ENCODE measurements at places on chromosomes 5 and 9. TPM values are rescaled to one million over a fixed set of nuclear protein-coding genes. Genes with fewer than 3 reads are reported as not detected.

DNA sequence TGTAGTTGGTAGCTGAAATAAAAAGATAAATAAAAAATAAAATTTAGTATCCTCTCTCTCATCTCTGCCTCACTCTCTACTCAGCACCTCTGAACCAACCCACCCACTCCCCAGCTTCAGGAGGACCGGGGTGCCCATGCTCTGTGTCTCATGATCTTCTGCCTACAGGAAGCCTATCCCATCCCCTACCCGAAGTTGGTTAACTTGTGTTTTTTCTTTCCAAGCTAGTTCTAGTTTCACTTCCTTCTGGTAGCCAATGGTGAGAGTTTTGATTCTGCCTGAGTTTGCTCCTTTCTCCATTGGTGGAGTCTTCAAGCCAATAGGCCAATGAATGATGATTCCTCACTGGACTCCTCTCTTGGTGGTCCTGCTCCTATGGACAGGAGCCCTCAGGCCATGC, 32.1 kb downstream of the SNX24 start:
- no peak overlapping the region for H3K27ac ChIP-seq
- no peak overlapping the region for H3K4me3 ChIP-seq
- H3K36me3 ChIP-seq, result no peaks in the 10 kb centered on the region
- H3K4me1 ChIP-seq, result no peaks in the 10 kb centered on the region

- H3K27me3 ChIP-seq, result no peaks in the 10 kb centered on the region
- H3K36me3 ChIP-seq, result no peaks in the 10 kb centered on the region
- H3K27ac ChIP-seq, result no peak within 1 kb of the TSS
Measured at GRCh38 chr5:135578685-135579341, at the start of gene CXCL14. Gene CXCL14 (minus strand): TSS chr5:135578991. CDS start chr5:135578778, 213 bp downstream.

- H3K27ac ChIP-seq, result no peak overlapping the region
- H3K36me3 ChIP-seq, result peaks cover 88% of the 10 kb centered on the region
- no peaks in the 10 kb centered on the region for H3K27me3 ChIP-seq
- no peak for DNase-seq
- no peaks in the 10 kb centered on the region for H3K4me1 ChIP-seq
- no peak overlapping the region for H3K4me3 ChIP-seq
Measured at GRCh38 chr5:169721771-169722170, 84.7 kb downstream of the DOCK2 start.

- H3K36me3 ChIP-seq, result no peaks in the 10 kb centered on the region
- no peaks in the 10 kb centered on the region for H3K27me3 ChIP-seq
- no peaks in the 10 kb centered on the region for H3K4me1 ChIP-seq
- no peak overlapping the region for H3K4me3 ChIP-seq
- DNase-seq, result no peak
Measured at GRCh38 chr5:95697781-95698681, 15.2 kb upstream of the SPATA9 start.

DNA sequence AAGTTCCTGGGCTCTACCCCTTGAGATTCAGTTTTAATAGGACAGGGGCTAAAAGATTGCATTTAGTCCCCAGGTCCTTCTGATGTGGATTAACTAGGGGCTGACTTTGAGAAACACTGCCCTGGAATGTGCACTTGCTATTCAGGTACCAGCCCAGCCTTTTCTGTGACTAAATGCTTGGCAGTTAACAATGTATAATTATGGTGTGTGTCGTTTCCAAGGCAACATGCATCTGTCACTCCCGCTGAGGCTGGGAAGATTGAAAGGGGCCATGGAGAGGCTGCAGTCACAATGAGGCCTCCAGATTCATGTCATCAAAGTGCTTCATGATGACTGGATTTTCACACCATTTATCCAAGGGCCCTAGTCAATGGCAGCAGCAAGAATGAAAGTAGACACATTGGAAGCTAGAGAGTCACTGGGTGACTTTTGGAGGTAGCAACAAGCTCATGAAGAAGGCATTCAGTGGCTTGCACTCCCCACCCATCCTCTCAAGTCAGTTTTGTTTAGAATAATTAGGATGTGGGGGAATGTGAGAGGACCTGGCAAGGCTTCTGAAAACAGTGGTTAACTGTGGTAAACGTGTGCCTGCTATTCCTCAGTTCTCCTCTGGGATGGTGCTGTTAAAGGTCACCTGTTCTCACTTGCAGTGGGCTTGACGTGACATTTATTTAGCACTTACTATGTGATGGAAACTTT, 28.3 kb downstream of the RAI14 start:
- no peaks in the 10 kb centered on the region for H3K27me3 ChIP-seq
- no peaks in the 10 kb centered on the region for H3K4me1 ChIP-seq
- no peak overlapping the region for H3K4me3 ChIP-seq
- DNase-seq, result no peak
- H3K36me3 ChIP-seq, result no peaks in the 10 kb centered on the region

- H3K4me1 ChIP-seq, result peaks cover 7% of the 10 kb centered on the region
- no peak overlapping the region for H3K27ac ChIP-seq
- H3K36me3 ChIP-seq, result no peaks in the 10 kb centered on the region
- no peak overlapping the region for H3K4me3 ChIP-seq
- DNase-seq, result no peak
Measured at GRCh38 chr5:132774406-132774805, 2.6 kb downstream of the SEPTIN8 start.

DNA sequence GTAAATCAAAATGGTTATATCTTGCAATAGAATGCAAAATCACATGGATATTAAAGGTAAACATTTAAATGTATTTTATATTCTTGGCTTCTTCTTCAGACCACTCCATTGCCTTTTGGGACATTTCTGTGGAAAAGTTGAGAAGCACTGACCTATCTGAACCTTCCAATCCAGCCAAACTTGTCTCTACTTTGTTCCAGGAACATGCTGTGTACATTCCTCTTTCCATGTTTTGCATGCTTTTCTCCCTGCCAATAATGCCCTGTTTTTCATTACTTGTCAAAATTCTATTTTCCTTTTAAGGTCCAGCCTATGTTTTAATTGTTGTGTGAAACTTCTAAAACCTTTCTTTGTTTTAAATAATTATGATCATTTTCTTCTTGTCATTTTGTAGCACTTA, 28.3 kb downstream of the JAK2 start:
- no peak overlapping the region for H3K27ac ChIP-seq
- no peak overlapping the region for H3K4me3 ChIP-seq
- no peaks in the 10 kb centered on the region for H3K36me3 ChIP-seq
- H3K4me1 ChIP-seq, result no peaks in the 10 kb centered on the region

- H3K4me3 ChIP-seq, result peak overlapping the region; percentile 68
- H3K36me3 ChIP-seq, result no peaks in the 10 kb centered on the region
- peak overlapping the region; percentile 77 for H3K27ac ChIP-seq
- no peaks in the 10 kb centered on the region for H3K27me3 ChIP-seq
- DNase-seq, result no peak
Measured at GRCh38 chr9:125707472-125707804, 430 bp upstream of the MAPKAP1 start.

DNA sequence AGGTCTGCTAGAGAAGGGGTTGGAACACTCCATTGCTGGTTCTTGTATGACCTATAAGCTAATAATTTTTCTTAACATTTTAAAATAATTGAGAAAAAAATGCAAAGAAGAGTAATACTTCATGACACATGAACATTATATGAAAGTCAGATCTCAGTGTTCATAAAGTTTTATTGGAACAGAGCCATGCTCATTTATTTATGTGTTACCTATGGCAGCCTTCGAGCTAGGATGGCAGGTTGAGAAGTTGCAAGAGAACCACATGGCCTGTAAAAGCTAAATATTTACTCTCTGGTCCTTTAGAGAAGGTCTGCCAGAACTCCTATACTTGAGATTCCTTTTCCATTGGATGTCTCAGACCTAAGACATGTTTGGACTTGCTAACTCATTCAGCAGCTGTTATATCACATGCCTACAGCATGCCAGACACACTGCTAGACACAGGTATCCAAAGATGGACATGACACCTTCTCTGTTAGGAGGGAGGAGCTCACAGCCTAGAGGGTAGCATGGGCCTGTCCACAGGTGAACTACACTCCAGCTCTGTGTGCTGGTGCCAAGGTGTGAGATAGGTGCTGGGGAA, 304.3 kb downstream of the ARHGAP26 start:
- no peak overlapping the region for H3K27ac ChIP-seq
- no peaks in the 10 kb centered on the region for H3K4me1 ChIP-seq
- no peak overlapping the region for H3K4me3 ChIP-seq
- no peaks in the 10 kb centered on the region for H3K36me3 ChIP-seq
- no peak for DNase-seq

DNA sequence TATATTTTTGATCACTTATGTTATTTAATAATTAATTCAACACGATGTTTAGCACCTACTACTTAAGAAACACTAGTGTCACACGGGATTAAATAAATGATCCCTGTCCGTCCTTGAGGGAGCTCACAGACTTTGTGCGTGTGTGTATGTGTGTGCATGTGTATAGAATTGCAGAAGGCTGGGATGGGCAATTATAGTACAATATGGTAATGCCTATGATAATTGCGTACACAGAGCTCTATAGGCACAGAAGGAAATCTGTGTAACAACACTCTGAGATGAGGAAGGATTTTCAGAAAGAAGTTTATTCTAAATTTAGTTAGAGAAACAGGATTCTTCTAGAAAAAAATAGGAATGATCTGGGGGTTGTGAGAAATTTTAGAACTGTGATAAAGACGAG, 76.9 kb downstream of the CDH12 start:
- no peak overlapping the region for H3K4me3 ChIP-seq
- DNase-seq, result no peak
- H3K36me3 ChIP-seq, result no peaks in the 10 kb centered on the region
- no peak overlapping the region for H3K27ac ChIP-seq
- no peaks in the 10 kb centered on the region for H3K27me3 ChIP-seq

- H3K27ac ChIP-seq, result no peak overlapping the region
- no peak overlapping the region for H3K4me3 ChIP-seq
- H3K27me3 ChIP-seq, result no peaks in the 10 kb centered on the region
- DNase-seq, result no peak
- H3K36me3 ChIP-seq, result no peaks in the 10 kb centered on the region
- H3K4me1 ChIP-seq, result no peaks in the 10 kb centered on the region
Measured at GRCh38 chr5:145867806-145868205, 5.0 kb downstream of the GRXCR2 start.

- no peaks in the 10 kb centered on the region for H3K27me3 ChIP-seq
- no peaks in the 10 kb centered on the region for H3K36me3 ChIP-seq
- DNase-seq, result no peak
- no peak overlapping the region for H3K4me3 ChIP-seq
- no peaks in the 10 kb centered on the region for H3K4me1 ChIP-seq
Measured at GRCh38 chr9:132192728-132193127, 30.9 kb downstream of the NTNG2 start.

DNA sequence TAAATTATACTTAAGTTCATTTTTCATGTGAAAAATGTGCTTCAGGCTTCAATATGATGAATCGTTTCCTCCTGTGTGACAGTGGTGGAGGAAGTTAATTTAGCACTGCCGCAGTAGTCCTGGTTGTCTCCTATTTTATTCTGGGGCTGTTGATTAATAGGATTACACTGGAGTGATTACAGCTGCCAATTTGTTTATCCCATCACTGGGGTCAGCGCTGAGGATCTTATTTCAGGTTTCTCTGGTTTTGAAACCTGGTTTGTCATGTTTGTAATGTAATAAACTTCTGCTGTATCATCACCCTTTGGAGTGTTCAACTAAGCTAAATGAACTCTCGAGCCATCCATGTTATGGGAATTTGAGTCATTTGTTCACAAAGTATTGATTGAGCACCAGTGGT, 241.7 kb upstream of the KCNN2 start:
- H3K27me3 ChIP-seq, result no peaks in the 10 kb centered on the region
- H3K4me1 ChIP-seq, result no peaks in the 10 kb centered on the region
- H3K36me3 ChIP-seq, result no peaks in the 10 kb centered on the region
- H3K27ac ChIP-seq, result no peak overlapping the region

GRCh38 chr5:155512329-155512728, 498.8 kb downstream of the KIF4B start:
- no peaks in the 10 kb centered on the region for H3K4me1 ChIP-seq
- no peaks in the 10 kb centered on the region for H3K36me3 ChIP-seq
- H3K27me3 ChIP-seq, result no peaks in the 10 kb centered on the region
- no peak overlapping the region for H3K27ac ChIP-seq
- no peak for DNase-seq

- peaks cover 18% of the 10 kb centered on the region for H3K4me1 ChIP-seq
- peak overlapping the region; percentile 35 for H3K27ac ChIP-seq
- H3K36me3 ChIP-seq, result no peaks in the 10 kb centered on the region
- DNase-seq, result peak; percentile 51
- H3K4me3 ChIP-seq, result peak overlapping the region; percentile 79
Measured at GRCh38 chr9:129496473-129497004, 124.4 kb downstream of the C9orf50 start.

DNA sequence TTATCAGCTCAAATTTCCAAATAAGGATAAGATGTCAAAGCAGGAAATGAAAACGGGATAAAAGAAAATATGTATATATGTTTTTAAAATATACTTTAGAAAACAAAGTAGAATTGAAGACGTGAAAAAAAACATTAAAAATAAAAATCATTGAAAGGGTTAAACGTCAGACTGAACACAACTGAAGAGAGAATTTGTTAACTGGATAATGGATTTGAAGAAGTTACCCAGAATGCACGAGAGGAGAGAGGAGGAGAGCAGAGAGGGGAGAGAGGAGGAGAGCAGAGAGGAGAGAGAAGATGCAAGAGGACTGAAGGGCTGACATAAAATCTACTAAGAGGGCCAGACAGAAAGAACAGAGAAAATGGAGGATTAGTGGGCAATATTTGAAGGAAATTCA, 88.0 kb downstream of the CDKN2A start:
- no peaks in the 10 kb centered on the region for H3K4me1 ChIP-seq
- no peaks in the 10 kb centered on the region for H3K27me3 ChIP-seq
- H3K4me3 ChIP-seq, result no peak overlapping the region
- no peaks in the 10 kb centered on the region for H3K36me3 ChIP-seq
- H3K27ac ChIP-seq, result no peak overlapping the region

GRCh38 chr5:10310066-10310779, 2.5 kb upstream of the CMBL start:
- H3K36me3 ChIP-seq, result no peaks in the 10 kb centered on the region
- H3K27me3 ChIP-seq, result no peaks in the 10 kb centered on the region
- DNase-seq, result no peak
- H3K4me1 ChIP-seq, result no peaks in the 10 kb centered on the region
- no peak overlapping the region for H3K27ac ChIP-seq
- no peak overlapping the region for H3K4me3 ChIP-seq

- H3K27me3 ChIP-seq, result no peaks in the 10 kb centered on the region
- no peaks in the 10 kb centered on the region for H3K36me3 ChIP-seq
- no peaks in the 10 kb centered on the region for H3K4me1 ChIP-seq
- H3K27ac ChIP-seq, result no peak overlapping the region
Measured at GRCh38 chr9:85408494-85408893, 333.3 kb downstream of the AGTPBP1 start.

The NMUR2 gene
- polyA plus RNA-seq, result not detected

The TLR4 gene
- polyA plus RNA-seq, result 0.07 TPM

The AMBP gene
- polyA plus RNA-seq, result not detected

The LHX2 gene
- polyA plus RNA-seq, result not detected

The SOHLH1 gene
- polyA plus RNA-seq, result not detected

The GLDC gene
- polyA plus RNA-seq, result not detected

The CDC25C gene
- polyA plus RNA-seq, result not detected

The LCN1 gene
- not detected for polyA plus RNA-seq

The C5orf46 gene
- polyA plus RNA-seq, result not detected

The SHOC1 gene
- polyA plus RNA-seq, result not detected

The SLC36A2 gene
- not detected for polyA plus RNA-seq

The C9orf153 gene
- polyA plus RNA-seq, result not detected

The VCP gene
- 134 TPM for polyA plus RNA-seq

The SVEP1 gene
- polyA plus RNA-seq, result not detected

The MXD3 gene
- polyA plus RNA-seq, result 0.63 TPM

The KIF12 gene
- not detected for polyA plus RNA-seq

The ITGA1 gene
- 1.8 TPM for polyA plus RNA-seq

The ADAMTS13 gene
- polyA plus RNA-seq, result 0.35 TPM

The PHF2 gene
- polyA plus RNA-seq, result 1.0 TPM

Data from naive thymus-derived CD4-positive, alpha-beta T cell (primary cell).